NCI-H1694 (cell line): ENCODE measurements at places on chromosomes 2 and 18.

DNA sequence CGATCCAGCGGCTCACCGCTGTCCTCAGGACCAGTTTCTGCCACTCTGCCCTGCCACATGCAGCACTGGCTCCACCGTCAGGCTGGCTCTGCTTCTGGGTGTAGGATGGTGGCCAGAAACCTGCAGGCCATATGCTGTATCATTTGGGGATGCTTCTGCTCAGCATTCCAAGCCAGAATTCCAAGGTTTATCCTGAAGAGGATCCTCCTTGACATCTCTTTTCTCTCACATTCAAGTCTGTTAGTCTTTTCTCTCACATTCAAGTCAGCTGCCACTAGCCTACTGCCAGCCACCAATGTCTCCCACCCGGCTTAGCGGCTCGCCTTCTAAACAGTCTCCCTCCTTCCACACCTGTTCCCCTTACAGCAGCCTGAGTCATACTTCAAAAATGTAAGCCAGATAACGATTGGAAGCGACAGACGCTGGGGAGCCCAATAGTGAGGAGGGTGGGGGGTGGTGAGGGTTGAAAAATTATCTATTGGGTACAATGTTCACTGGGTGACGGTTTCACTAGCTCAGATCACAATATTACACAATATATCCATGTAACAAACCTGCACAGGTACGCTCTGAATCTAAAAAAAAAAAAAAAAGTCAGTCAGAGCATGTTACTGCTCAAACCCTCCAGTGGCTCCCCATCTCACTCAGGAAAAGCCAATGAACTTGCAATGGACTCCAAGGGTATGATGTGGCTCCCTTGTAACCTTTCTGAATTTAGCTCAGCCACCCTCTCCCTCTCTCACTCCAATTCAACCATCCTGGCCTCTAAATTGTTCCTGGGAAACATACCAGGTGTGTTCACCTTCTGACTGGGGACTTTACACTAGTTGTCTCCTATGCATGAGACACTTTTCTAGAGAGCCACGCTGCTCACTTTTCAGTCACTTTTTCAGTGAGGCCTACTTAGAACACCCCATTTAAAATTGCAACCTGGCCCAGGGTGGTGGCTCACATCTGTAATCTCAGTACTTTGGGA, 38.8 kb upstream of the SP3 start:
- peak; percentile 71 for DNase-seq

- no peak for DNase-seq
These were observed 141.0 kb downstream of the GREB1L start for GRCh38 chr18:21383031-21383430.

GRCh38 chr2:47490406-47490805, 87.5 kb downstream of the MSH2 start:
- DNase-seq, result no peak

- no peak for DNase-seq
These were observed 232.9 kb upstream of the STK17B start for GRCh38 chr2:196404276-196404675.

- DNase-seq, result no peak
These were observed 96.8 kb upstream of the CDC42EP3 start for GRCh38 chr2:37767959-37768925.

DNA sequence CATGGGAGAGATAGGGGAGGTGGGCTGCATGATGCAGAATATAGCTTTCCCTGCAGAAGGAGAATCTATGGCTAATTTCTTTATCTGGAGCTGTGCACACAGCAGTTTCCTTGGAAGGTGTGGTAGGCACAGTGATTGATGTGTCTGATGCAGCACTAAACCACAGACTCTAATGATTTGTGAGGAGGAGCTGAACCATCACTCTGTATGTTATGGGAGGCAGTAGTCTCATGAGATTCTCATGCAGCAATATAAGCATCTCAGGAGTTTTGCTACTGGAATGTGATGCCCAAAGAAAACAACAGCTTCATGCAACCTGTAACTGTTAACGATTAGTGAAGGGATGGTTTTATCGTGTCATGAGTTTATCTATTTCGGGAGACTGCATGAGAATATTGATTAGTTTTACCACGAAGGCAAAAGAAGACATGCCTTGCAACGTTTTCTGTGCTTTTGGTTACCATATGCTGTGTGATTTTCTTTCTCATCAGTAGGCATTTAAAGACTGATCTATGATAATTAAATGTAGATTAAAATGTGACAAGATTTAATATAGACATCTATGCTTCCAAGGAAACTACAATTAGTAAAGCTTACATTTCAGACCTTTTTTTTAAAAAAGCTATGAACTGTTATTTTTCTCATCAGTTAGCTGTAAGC, 286.8 kb downstream of the ARL6IP6 start:
- DNase-seq, result no peak

DNA sequence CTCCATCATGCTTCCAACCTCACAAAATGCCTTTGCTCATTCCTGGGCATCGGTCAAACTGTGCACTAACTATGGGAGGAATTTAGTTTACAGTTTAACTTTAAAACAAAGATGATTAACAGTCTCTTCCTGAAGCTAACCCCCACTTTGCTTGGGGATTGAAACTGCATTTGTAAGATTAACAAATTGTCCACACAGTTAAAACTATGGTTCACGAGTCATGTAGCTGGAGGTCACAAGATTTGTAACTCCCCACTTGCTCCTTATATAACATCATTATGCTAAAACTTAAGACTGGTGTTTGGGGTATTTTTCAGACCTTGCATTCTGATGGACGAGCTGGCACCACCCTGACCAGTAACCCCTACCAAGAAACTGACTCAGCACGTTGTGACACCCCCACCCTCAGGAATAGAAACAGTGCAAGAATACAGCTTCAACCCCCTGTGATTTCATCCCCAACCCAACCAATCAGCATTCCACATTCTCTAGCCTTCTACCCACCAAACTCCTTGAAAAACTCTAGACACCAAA, 252.3 kb downstream of the MBD5 start:
- DNase-seq, result no peak

- no peak for DNase-seq
These were observed 95.0 kb downstream of the TNFRSF11A start for GRCh38 chr18:62420151-62420512.

GRCh38 chr2:105235388-105236059, 6.0 kb upstream of the GPR45 start:
- peak; percentile 82 for DNase-seq

- no peak for DNase-seq
These were observed 95.8 kb downstream of the PXDN start for GRCh38 chr2:1648241-1649102.

DNA sequence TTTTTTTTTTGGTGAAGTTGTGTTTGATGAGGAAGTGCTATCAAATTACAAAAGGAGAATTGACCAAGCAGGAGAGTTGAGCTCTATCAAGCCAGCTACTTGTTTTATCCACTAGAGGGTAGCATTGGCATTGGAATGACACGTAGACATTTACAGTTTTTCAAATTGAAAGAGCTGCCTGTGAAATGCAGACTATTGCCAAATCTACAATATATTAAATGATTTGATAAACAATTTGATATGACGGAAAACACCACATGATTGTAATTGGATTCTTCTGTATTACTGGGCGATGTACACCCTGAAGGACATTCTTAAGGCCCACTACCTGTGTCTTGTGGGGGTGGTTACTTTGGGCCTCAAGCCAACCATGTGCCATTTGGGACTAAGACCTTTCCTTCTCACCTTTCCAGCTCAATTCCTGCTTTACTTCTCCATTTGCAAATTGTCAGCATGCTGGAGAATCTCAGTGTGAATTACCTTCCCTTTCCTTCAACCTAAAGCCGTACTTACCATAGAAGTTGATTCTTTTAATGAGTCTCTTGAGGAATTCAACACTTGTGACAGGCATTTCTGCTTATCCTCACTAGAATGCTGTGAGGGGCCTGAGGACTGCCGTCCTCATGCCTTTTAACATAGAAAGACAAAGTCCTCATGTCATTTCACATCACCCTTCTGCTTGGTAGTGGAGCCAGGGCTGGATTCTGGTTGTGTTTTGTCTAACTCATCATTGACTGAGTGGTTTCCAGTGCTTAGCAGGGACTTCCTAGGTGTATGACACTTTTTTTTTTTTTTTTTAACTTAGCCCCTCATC, 134.8 kb upstream of the THUMPD2 start:
- peak; percentile 78 for DNase-seq
